Activated naive CD8-positive, alpha-beta T cell treated with anti-CD3 and anti-CD28 coated beads, Interleukin-2, amount 10 ng/mL, durations not matched to agents 7 days and 5 days (primary cell): ENCODE measurements at places on chromosomes 2 and 18. TPM values are rescaled to one million over a fixed set of nuclear protein-coding genes. Genes with fewer than 3 reads are reported as not detected.

DNA sequence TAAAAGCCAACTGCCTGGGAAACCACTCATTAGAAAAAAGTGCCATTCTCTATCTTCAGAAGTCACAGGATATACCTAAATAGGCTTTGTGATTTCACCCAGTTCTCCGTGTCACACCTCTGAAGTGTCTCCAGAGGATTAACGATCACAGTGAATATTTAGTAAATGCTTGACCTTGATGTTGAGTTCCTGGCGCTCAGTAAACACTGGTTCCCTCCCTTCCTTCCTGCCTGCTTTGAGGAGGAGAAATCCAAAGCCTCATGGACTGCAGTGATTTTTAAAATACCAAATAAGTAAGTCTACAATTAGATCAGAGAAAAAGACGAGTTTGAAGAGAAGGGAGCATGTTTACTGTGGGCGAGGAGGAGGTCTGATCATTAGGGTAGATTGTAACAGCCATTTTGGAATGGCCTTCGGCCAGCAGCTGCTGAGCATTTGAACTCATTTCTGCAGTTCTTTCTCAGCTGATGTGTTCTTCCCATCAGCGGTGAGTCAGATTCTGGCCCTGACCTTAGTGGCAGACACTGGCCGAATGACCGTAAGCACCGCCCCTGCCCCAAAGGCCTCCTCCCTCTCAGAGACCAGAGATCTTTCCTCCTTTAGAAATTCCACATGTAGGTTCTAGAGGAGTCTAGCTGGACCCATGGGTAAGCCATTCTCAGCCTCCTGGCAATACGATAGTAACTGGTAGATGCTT, 62.1 kb upstream of the SLC16A14 start:
- no peaks in the 10 kb centered on the region for H3K36me3 ChIP-seq
- peaks cover 3% of the 10 kb centered on the region for H3K27me3 ChIP-seq
- no peak for DNase-seq

- no peak for DNase-seq
- peaks cover 1% of the 10 kb centered on the region for H3K36me3 ChIP-seq
- no peak overlapping the region for H3K4me3 ChIP-seq
- no peaks in the 10 kb centered on the region for H3K4me1 ChIP-seq
- H3K27ac ChIP-seq = no peak overlapping the region
- H3K27me3 ChIP-seq = no peaks in the 10 kb centered on the region
These were observed 558.4 kb downstream of the PARD3B start for GRCh38 chr2:205103699-205104098.

GRCh38 chr2:48069769-48070168, 163.5 kb upstream of the FBXO11 start:
- peaks cover 2% of the 10 kb centered on the region for H3K27me3 ChIP-seq
- H3K27ac ChIP-seq = no peak overlapping the region
- H3K4me3 ChIP-seq = no peak overlapping the region
- H3K4me1 ChIP-seq = no peaks in the 10 kb centered on the region
- no peak for DNase-seq
- no peaks in the 10 kb centered on the region for H3K36me3 ChIP-seq

- H3K4me1 ChIP-seq = peaks cover 22% of the 10 kb centered on the region
- no peak overlapping the region for H3K4me3 ChIP-seq
- no peak overlapping the region for H3K27ac ChIP-seq
- no peak for DNase-seq
- no peaks in the 10 kb centered on the region for H3K36me3 ChIP-seq
These were observed 370 bp downstream of the KLHL29 start for GRCh38 chr2:23385351-23385747.

DNA sequence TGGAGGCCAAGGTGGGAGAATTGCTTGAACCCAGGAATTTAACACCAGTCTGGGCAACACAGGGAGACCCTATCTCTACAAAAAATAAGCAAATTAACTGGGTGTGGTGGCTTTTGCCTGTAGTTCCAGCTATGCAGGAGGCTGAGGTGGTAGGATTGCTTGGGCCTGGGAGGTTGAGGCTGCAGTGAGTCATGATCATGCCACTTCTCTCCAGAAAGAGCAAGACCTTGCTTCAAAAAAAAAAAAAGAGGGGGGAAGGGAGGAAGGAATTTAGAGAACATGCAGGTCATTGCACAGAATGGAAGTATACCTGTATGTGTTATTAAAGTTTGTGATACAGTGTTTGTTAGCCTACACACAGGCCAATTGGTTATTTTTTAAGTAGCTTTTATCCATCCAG, 25.8 kb downstream of the PKP4 start:
- DNase-seq = no peak
- no peak overlapping the region for H3K27ac ChIP-seq
- peaks cover 9% of the 10 kb centered on the region for H3K36me3 ChIP-seq

GRCh38 chr2:174692256-174692919, 71.9 kb downstream of the CHRNA1 start:
- H3K27me3 ChIP-seq = peaks cover 13% of the 10 kb centered on the region
- H3K36me3 ChIP-seq = no peaks in the 10 kb centered on the region

GRCh38 chr2:157897106-157897971, 21.2 kb upstream of the ACVR1 start:
- DNase-seq = peak; percentile 62
- H3K27me3 ChIP-seq = no peaks in the 10 kb centered on the region
- H3K4me1 ChIP-seq = peaks cover 60% of the 10 kb centered on the region
- peak overlapping the region; percentile 100 for H3K27ac ChIP-seq
- H3K4me3 ChIP-seq = peak overlapping the region; percentile 97

- no peaks in the 10 kb centered on the region for H3K27me3 ChIP-seq
- DNase-seq = no peak
- no peak overlapping the region for H3K27ac ChIP-seq
- H3K4me1 ChIP-seq = no peaks in the 10 kb centered on the region
- H3K36me3 ChIP-seq = no peaks in the 10 kb centered on the region
These were observed 143.5 kb downstream of the PKP4 start for GRCh38 chr2:158600155-158600802.

The MRPL30 gene
- total RNA-seq = 26.5 TPM

The KLHL41 gene
- 0.17 TPM for total RNA-seq

DNA sequence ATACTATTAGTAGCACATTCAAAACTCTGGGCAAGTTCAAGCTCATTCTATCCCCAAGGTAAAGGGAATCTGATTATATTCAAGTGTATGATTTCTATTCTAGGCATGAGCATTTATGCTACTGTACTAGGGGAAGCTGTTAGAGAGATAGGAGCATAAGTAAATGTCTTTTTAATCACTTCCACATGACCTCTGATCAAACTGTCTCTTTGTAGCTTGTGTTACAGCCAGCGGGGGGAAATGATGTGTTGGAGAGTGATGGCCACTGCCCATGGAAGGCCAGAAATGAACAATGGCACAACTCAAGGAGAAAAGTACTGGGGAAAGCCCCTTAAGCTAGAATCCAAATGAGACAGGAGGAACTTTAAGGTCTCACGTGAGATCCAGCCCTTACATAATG, 894.9 kb upstream of the CDH2 start:
- DNase-seq = no peak
- H3K36me3 ChIP-seq = no peaks in the 10 kb centered on the region
- H3K27me3 ChIP-seq = no peaks in the 10 kb centered on the region

The ADAM23 gene
- 1.7 TPM for total RNA-seq

GRCh38 chr18:45186832-45187231, 428.4 kb upstream of the SLC14A2 start:
- H3K4me3 ChIP-seq = no peak overlapping the region
- peaks cover 11% of the 10 kb centered on the region for H3K27me3 ChIP-seq
- H3K27ac ChIP-seq = no peak overlapping the region
- no peaks in the 10 kb centered on the region for H3K36me3 ChIP-seq
- H3K4me1 ChIP-seq = no peaks in the 10 kb centered on the region
- DNase-seq = no peak

DNA sequence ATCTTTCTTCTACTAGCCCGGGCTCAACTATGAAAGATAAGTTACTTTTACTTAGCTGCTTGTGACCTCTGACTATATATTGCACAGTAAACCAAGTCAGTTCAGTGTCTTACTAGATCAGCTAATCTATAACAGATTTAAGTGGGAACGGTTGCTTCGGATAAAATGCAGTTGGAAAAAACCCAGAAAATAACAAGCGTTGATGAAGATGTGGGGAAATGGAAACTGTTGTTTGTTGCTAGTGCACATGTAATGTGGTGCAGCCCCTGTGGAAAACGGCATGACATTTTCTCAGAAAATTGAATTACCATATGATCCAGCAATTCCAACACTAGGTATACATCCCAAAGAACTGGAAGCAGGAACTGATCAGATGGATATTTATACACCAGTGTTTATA, 248.5 kb downstream of the PRKCE start:
- no peaks in the 10 kb centered on the region for H3K36me3 ChIP-seq
- H3K4me1 ChIP-seq = peaks cover 2% of the 10 kb centered on the region
- no peak for DNase-seq
- H3K27ac ChIP-seq = no peak overlapping the region
- H3K4me3 ChIP-seq = no peak overlapping the region

GRCh38 chr2:52115750-52116149, 1083.8 kb upstream of the NRXN1 start:
- H3K4me3 ChIP-seq = no peak overlapping the region
- no peaks in the 10 kb centered on the region for H3K36me3 ChIP-seq
- H3K27ac ChIP-seq = no peak overlapping the region
- no peaks in the 10 kb centered on the region for H3K4me1 ChIP-seq
- H3K27me3 ChIP-seq = no peaks in the 10 kb centered on the region

GRCh38 chr2:23568211-23568610, 183.2 kb downstream of the KLHL29 start:
- no peaks in the 10 kb centered on the region for H3K4me1 ChIP-seq
- H3K27ac ChIP-seq = no peak overlapping the region
- H3K4me3 ChIP-seq = no peak overlapping the region
- peaks cover 2% of the 10 kb centered on the region for H3K27me3 ChIP-seq
- DNase-seq = no peak

DNA sequence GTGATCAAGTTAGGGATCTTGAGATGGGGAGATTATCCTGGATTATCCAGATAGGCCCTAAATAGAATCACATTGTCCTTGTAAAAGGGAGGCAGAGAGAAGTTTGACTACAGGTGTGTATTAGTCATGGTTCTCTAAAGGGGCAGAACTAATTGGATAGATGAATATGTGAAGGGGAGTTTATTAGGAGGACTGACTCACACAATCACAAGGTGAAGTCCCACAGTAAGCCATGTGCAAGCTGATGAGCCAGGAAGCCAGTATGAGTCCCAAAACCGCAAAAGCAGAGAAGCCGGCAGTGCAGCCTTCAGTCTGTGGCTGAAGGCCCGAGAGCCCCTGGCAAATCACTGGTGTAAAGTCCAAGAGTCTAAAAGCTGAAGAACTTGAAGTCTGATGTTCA, 275.8 kb downstream of the KCNS3 start:
- no peak overlapping the region for H3K4me3 ChIP-seq
- H3K4me1 ChIP-seq = no peaks in the 10 kb centered on the region
- H3K27ac ChIP-seq = no peak overlapping the region
- no peaks in the 10 kb centered on the region for H3K36me3 ChIP-seq
- DNase-seq = no peak
- H3K27me3 ChIP-seq = no peaks in the 10 kb centered on the region

DNA sequence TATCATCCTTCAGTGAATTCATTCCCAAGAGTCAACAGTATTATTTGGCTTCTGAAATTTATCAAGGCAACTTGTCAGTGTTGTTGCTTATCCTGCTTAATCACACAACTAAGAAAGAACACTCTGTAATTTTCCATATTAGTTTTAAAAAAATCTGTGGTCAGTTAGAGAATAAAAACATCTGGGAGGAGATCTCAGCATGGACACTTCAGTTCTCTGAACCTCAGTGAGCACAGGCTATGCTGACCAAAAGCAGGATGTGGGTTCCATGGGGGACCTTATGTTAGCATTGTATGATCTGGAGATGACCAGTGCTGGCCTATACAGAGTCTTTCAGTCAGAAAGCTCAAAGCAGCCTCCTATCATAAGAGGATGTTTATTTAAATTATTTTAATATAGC, 79.1 kb upstream of the KLHL14 start:
- no peaks in the 10 kb centered on the region for H3K4me1 ChIP-seq
- no peaks in the 10 kb centered on the region for H3K27me3 ChIP-seq
- H3K4me3 ChIP-seq = no peak overlapping the region
- H3K36me3 ChIP-seq = no peaks in the 10 kb centered on the region
- DNase-seq = no peak

The MEIS1 gene
- not detected for total RNA-seq

DNA sequence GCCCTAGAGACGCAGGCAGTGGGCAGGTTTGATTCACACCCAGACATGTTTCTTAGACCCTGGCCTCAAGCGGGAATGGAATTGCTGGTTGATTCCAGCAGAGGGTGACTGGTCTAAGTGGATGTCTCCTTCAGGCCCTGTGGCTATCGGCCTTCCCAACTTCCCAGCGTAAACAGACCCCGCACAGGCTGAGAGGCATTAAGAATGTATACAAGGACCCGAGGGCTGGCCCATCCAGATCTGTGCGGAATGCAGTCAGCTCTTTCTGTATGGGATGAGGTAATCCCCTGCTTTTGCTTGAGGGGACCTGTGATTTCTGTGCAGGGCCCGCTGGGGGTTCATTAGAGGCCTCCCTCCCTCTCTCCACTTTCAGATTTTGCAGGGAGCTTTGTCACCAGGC, 6.5 kb downstream of the ACKR3 start:
- no peaks in the 10 kb centered on the region for H3K27me3 ChIP-seq
- no peak overlapping the region for H3K27ac ChIP-seq
- no peaks in the 10 kb centered on the region for H3K4me1 ChIP-seq
- no peak overlapping the region for H3K4me3 ChIP-seq
- DNase-seq = no peak

- H3K4me1 ChIP-seq = peaks cover 4% of the 10 kb centered on the region
- H3K4me3 ChIP-seq = no peak overlapping the region
- H3K27me3 ChIP-seq = peaks cover 40% of the 10 kb centered on the region
These were observed 2.4 kb downstream of the PIEZO2 start for GRCh38 chr18:11146947-11147345.

- H3K4me3 ChIP-seq = no peak overlapping the region
- peaks cover 9% of the 10 kb centered on the region for H3K27me3 ChIP-seq
- H3K4me1 ChIP-seq = peaks cover 2% of the 10 kb centered on the region
- H3K36me3 ChIP-seq = no peaks in the 10 kb centered on the region
These were observed 130.6 kb downstream of the FMNL2 start for GRCh38 chr2:152465541-152465940.

- peak overlapping the region; percentile 72 for H3K4me3 ChIP-seq
- peaks cover 10% of the 10 kb centered on the region for H3K36me3 ChIP-seq
- DNase-seq = no peak
- peaks cover 72% of the 10 kb centered on the region for H3K4me1 ChIP-seq
These were observed 6.5 kb downstream of the LPIN1 start for GRCh38 chr2:11752906-11753305.

DNA sequence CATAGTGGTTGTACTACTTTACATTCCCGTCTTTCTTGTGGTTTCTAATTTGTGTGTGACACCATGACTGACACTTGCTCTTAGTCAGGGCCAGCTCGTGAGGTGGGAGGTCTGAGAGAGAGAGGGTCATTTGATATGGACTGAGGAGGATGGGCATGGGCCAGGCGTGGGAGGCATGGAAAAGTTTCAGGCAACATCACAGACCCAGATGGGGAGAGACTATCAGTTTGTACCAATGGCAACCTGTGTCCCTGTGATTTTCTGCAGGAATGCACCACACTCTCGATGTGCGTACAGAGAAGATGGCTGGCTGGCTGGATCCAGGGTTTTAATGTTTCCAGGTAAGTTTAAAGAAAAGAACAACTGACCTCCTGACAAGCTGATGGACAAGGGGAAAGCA, 273.6 kb downstream of the CYRIA start:
- no peaks in the 10 kb centered on the region for H3K36me3 ChIP-seq
- H3K4me1 ChIP-seq = no peaks in the 10 kb centered on the region
- no peaks in the 10 kb centered on the region for H3K27me3 ChIP-seq
- no peak for DNase-seq
